ENCODE measurements at places on chromosomes 5 and 9.

DNA sequence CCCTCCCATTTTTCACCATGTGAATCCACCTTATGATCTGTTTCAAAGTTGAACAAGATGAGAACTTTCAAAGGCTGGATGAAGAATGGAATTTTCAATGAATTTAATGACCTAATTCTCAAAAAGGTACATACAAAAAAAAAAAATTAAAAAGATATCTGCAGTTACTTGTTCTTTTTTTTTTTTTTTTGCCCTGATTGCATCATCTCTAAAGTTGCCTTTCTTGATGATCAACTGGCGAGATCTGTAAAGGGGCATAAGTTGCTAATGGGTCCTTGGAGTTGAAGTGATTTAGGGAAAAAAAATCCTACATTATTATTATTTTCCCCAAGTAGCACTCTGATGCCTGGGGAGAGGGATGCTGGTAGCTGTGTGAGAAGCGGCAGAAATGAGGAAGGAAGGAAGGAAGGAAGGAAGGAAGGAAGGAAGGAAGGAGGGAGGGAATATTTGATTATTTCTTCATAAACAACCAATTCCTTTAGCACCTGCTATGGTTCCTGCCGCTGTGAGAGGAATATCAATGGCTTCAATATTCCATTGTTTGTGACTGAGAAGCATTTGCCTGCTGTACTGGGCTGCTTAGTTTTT, 48.8 kb upstream of the CD180 start:
- DNase-seq, result no peak

- no peak for DNase-seq
Measured at GRCh38 chr5:126568206-126568755, 26.7 kb downstream of the ALDH7A1 start.

DNA sequence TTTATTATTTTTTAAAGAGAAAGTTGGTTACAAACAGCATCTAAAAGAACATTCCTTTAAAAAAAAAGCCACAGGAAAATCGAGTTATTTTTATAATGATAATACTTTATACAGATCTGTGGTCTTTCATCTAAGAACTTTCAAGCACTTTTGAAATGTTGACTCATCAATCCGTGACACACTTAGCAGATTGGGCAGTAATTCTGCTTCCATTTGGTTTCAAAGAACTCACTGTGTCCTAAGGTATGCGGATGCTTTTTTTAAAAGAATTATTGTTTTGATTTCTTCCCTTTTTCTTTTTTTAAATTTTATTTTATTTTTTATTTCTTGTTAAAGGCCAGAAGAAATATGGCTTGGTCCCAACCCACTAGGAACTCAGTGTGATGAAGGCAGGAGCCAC, 147.8 kb downstream of the AOPEP start:
- DNase-seq, result no peak

DNA sequence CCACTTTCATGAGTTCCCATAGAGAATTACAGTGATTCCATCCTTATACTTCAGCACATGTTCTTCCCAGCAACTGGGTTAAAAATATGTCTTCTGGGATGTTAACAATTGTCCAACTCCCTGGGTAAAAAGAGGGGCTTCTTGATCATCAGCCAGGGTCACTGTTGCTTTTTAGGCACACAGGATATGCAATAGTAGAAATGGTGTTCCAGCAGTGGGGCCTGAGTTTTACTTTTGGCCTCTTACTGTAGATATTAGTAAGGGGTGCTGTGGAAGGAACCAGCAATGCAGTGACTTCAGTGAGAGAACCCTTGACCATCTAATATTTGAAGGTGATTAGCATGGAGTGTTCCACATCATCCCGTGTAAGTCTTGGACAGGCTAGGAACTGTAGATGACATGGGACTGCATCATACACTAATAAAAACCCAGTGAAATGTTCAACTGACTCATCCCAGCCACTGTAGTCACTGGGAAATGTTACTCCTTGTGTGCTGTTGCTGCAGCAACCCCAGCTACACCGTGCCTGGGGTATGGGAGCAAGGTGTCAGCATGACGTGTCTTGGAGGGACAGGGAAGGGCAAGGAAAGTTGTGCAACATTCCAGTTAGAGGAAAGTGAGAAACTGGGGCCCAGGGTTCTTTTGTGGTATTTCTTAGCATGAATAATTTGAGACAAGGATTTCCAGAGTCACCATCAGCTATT, 610.9 kb downstream of the RAB3C start:
- no peak for DNase-seq

DNA sequence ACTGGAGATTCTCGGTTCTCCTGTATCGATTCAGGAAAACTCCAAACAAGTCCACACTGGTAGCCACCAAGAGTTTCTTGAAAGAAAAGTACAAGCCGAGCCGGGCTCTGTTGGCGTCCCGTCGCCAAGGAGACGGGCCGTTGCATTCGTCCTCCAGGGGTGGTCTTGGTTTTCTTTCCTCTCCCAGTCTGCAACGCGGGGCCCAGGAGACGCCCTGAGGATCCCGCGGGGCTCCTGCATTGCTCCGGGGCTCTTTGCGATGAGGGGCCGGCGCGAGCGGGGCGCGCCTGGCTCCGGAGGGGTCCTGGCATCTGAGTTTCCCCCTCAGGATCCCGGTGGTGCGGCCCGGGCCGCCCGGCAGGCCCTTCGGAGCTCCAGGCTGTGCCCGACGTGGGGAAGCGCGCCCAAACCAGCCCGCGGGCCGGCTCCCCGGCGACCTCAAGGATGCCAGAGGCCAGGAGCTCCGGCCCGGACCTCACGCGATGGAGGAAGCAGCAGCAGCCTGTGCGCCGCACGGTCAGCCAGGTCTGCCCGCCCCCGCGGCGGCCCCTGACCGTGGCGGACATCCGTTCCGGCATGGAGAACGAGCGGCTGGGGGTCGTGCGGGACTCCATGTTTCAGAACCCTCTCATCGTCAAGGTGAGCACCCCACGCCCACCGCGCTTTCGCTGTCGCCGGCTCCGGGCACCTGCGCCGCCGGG, at the start of gene CFAP77:
CFAP77 (plus strand) TSS at position 384 of the 701 bp plus-strand sequence; CDS start at position 445, 61 bp downstream.
- no peak for DNase-seq

DNA sequence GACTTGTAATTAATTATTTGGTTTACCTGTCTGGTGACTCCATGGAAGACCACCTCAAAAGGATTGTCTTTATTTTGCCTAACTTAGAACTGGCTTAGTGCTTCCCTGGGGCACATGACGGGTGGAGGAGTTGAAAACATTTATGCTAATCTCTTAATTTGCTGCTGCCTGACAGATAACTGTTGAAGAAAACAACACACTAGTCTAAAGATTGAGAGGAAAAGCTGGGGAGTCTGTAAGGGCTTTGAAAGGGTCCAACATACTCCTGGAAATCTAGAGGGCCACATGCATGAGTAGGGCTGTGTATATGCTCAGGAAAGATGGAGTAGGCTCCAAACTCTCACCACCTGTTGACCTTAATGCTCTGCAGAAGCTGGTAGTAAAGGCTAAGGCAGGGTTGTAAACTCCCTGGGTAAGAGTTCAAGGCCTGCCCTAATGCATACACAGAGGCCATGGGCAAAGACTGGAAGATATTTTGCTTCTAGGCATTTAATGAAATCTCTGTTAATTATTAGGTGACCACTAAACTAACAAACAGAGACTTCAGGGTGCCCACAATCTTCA, 40.7 kb downstream of the NR3C1 start:
- no peak for DNase-seq

DNA sequence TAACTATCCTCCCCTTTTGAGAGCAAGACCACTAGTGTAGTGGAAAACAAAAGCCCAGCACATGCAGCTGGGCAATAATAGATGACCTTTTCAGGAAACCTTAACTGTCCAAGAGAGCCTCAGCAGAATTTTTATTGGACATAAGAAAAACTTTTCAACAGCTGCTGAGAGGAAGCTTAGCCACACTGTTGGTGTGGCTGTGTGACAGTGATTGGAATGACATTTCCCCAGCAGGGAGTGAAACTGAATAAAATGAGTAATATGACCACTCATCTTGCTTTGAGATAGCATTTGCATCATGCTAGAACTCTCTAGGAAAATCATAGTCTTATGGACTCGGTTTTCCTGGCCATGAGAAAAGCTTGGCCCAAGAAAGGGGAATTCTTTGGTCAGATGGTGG, 687.8 kb downstream of the SLCO4C1 start:
- DNase-seq, result no peak

- no peak for DNase-seq
Measured at GRCh38 chr9:125400725-125401716, 139.4 kb downstream of the GAPVD1 start.

DNA sequence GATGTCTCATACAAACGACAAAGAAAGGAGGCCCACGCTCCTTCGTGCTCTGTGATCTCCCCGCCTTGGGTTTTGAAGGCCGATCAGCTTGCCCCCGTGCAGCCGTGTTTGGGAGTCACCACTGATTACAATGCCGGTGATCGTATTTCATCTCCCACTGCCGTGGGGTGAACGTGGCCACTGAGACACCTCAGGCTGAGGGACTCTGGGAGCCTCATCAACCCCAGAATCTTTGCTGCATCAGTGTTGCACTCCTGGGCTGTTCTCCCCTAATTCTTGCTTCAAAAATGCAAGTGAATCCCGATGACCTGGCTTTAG, 194.2 kb downstream of the HSPA4 start:
- DNase-seq, result no peak

DNA sequence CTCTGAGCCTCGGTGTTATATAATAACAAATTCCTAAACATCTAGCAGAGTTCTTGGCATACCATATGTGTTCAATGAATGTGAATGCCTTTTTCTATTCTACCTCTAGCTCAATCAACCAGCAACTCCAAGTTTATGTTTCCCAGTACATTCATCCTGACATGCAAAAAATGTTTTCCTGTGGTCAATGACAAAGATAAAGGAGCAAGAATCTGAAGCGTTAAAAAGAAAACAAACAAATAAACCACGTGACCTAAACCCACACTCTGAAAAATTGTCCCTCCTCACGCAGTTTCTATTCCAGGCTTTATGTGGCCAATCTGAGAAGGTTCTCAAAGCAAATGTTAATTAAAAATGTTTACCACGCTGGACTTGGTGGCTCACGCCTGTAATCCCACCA, 18.0 kb downstream of the KLF4 start:
- DNase-seq, result no peak

DNA sequence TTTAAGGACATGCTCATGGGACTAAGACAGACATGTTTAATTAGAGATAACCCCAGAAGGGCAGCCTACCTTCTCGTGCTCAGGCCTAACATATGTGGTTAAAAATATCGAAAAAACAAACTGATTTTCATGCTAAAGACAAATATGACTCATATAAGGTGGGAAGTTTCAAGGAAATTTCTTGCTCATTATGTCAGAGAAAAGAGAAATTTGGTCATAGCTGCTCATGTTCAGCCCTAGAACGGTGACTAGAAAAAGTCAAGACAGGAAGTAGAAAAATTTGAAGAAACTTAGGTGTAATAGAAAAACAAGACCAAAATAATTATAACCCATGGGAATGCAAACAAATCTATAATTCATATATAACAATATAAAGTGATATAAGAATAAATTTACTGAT, 120.6 kb downstream of the PRDM9 start:
- DNase-seq, result no peak

- no peak for DNase-seq
Measured at GRCh38 chr9:128365525-128365924, 5.6 kb upstream of the URM1 start.

- DNase-seq, result no peak
Measured at GRCh38 chr5:168800701-168801100, 221.5 kb upstream of the PANK3 start.

GRCh38 chr9:116365056-116365471, 211.5 kb downstream of the PAPPA start:
- DNase-seq, result no peak

DNA sequence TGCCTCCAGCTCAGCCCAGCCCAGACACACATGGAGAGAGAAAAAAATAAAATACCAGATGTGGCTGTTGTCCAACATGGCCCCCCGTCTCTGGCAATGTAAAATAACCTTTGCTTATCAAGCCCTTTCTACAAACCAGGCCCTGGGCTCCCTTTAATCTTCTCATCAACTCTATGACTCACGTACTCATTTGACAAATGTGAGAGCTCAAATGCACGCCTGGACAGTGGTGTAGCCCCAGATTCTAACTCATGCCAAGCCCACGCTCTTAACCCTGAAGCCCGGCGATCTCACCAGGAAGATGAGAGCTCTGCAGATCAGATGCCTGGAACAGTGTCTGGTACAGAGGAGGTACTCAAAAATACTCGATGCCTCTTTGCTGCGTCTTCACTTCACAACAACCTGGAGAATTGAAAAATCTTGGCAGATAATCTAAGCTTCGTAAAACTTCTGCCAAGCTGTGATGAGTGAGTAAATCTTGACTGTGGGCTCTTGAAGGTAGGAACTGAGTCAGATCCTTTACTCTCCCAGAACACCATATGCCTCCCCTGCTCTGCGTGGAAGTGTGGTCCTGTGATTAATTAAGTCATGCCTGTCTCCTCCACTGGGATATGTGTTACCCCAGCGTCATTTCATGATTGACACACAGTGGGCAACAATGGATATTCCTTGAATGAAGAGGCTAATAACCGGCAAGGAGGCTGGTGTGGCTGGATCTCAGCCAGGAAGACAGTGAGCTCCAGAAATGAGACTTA, 102.0 kb upstream of the FSTL4 start:
- no peak for DNase-seq

DNA sequence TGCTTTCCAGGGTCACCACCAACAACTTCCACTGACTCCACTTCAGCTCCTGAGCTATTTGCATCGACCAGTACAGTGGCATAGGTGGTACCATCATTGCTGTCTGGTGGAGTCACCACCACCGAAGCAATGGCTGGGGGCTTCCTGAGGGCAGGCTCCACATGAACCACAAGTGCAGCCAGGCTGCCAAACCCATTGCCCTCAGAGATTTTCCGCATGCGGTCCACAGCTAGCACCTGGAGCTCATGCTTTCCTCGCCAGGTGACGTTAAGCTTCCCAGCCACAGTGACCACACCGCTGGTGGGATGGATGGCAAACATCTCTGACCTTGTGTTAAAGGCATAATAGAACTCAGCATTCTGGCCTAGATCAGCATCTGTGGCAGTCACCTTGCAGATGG, 23.1 kb downstream of the FAT2 start:
- no peak for DNase-seq

GRCh38 chr9:114115654-114116125, 16.6 kb upstream of the KIF12 start:
- no peak for DNase-seq

GRCh38 chr5:133910571-133910970, 57.9 kb downstream of the C5orf15 start:
- no peak for DNase-seq

DNA sequence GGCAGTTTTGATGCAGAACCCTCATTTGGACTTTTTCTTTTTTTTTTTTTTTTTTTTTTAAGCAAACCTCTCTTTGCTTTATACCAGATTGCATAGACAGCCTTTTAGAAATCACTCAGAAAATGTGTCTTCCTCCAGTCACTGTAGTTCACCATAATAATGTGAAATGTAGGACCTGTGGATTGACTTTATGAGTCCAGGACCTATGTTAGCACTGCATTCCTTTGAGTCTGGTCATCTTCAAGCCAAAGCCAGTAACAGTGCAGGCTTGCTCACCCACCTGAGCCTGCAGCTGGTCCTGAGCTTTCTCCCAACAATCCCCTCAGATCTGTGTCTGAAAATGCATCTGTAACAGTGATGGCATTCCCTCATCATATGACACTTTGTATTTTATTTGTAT, 110.7 kb upstream of the NFIL3 start:
- no peak for DNase-seq

GRCh38 chr9:84860249-84861115, 191.0 kb downstream of the NTRK2 start:
- DNase-seq, result no peak
